ENCODE measurements at places on chromosomes 16 and 17. TPM values are rescaled to one million over a fixed set of nuclear protein-coding genes. Genes with fewer than 3 reads are reported as not detected.

Gene CCL7
- not detected for polyA plus RNA-seq

DNA sequence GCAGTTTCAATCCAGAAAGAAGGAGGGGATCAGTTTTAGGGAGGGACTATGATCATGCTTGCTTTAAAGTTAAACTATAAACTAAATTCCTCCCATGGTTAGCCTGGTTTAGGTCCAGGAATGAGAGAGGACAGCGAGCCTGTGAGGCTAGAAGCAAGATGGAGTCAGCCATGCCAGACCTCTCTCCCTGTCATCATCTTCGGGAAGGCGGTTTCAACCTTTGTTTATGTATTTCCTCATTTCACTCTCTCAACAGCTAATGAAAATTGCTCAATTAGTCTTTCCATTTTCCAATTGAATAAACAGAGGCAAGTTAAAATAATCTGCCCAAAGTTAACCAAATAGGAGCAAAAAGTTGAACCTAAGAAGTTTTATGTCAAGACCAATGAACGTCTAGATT is 201.5 kb downstream of the KCNJ2 start:
- no peaks in the 10 kb centered on the region for H3K36me3 ChIP-seq
- no peak for DNase-seq
- H3K4me3 ChIP-seq, result no peak overlapping the region
- no peaks in the 10 kb centered on the region for H3K4me1 ChIP-seq

GRCh38 chr17:6170349-6170748 is 100.2 kb downstream of the WSCD1 start:
- no peak overlapping the region for H3K27ac ChIP-seq
- H3K4me1 ChIP-seq, result no peaks in the 10 kb centered on the region
- no peaks in the 10 kb centered on the region for H3K36me3 ChIP-seq
- H3K4me3 ChIP-seq, result no peak overlapping the region
- DNase-seq, result no peak

DNA sequence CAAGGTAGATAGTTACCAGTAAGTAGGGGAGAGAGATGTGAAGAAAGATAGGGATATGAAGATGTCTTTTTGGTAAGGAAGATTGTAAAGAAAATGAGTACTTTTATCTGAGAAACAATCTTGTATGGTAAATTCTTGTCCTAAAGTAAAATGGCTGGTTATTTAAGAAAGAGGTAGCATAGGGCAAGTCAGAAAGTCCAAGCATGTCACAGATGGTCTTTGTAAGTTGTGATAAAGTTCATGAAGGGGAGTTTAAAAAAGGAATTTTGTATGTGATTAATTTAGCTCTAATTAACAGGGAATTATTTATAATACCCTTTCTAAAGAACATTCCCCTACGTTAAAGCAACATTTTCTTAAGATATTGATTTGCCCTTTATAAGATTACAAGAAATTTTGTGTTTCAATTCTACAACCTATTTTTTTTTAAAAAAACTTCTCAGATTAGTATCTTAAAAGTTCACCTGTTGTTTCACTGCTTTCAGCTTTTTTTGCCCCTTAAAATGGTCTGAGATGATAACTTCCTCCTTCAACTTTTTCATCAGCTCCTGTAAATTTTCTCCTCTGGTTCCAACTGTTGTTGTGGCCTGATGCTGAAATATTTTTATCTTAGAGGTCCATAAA is 16.2 kb upstream of the CPHXL start:
- DNase-seq, result no peak
- H3K27ac ChIP-seq, result no peak overlapping the region
- no peaks in the 10 kb centered on the region for H3K27me3 ChIP-seq
- no peaks in the 10 kb centered on the region for H3K36me3 ChIP-seq
- no peaks in the 10 kb centered on the region for H3K4me1 ChIP-seq

GRCh38 chr17:16905593-16906191 is 66.2 kb downstream of the TNFRSF13B start:
- H3K27me3 ChIP-seq, result no peaks in the 10 kb centered on the region
- H3K36me3 ChIP-seq, result no peaks in the 10 kb centered on the region
- H3K4me1 ChIP-seq, result no peaks in the 10 kb centered on the region
- no peak overlapping the region for H3K4me3 ChIP-seq
